Tibial nerve (tissue), 4 donors: ENCODE measurements at places on chromosomes 16 and 17. TPM values are rescaled to one million over a fixed set of nuclear protein-coding genes. Genes with fewer than 3 reads are reported as not detected.

DNA sequence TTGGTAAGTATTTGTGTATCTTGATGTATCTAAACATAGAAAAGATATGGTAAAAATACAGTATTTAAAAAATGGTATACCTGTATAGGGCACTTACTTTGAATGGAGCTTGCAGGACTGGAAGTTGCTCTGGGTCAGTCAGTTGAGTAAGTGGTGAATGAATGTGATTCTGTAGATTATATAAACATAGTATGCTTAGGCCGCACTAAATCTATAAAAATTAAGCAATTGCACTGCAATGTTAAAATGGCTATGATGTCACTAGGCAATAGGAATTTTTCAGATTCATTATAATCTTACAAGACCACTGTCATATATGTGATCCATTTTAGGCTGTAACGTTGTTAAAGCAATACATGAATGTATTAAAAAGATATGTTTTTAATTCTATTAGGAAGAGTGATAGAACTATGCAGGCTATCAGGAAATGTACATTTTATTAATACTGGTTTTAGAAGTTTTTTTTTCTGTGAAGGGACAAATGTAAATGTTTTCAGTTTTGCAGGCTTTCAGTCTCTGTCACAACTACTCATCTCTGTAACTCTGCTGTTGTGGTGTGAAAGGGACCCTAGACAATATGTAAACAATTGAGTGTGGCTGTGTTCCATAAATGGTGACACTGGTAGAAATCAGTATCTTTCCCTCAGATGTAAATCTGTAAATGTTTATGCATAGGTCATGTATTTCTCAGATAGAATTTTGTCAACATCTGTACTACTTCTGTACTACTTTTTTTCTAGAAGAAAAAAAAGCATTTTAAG lies 10.5 kb downstream of the CBFB start:
- no peaks in the 10 kb centered on the region for H3K36me3 ChIP-seq
- peaks cover 43% of the 10 kb centered on the region for H3K4me1 ChIP-seq

DNA sequence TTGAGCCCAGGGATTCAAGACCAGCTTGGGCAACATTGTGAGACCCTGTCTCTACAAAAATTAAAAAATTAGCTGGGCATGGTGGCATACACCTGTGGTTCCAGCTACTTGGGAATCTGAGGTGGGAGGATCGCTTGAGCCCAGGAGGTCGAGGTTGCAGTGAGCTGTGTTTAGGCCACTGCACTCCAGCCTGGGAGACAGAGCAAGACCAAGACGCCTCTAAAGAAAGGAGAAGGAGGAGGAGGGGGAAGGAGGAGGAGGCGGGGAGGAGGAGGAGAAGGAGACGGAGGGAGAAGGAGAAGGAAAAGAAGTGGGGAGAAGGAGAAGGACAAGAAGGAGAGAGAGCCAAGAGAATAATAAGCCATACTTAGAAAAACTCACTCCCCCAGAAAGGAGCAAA lies 35.9 kb downstream of the STXBP4 start:
- no peaks in the 10 kb centered on the region for H3K27me3 ChIP-seq
- no peak overlapping the region for H3K27ac ChIP-seq
- no peak overlapping the region for H3K4me3 ChIP-seq

DNA sequence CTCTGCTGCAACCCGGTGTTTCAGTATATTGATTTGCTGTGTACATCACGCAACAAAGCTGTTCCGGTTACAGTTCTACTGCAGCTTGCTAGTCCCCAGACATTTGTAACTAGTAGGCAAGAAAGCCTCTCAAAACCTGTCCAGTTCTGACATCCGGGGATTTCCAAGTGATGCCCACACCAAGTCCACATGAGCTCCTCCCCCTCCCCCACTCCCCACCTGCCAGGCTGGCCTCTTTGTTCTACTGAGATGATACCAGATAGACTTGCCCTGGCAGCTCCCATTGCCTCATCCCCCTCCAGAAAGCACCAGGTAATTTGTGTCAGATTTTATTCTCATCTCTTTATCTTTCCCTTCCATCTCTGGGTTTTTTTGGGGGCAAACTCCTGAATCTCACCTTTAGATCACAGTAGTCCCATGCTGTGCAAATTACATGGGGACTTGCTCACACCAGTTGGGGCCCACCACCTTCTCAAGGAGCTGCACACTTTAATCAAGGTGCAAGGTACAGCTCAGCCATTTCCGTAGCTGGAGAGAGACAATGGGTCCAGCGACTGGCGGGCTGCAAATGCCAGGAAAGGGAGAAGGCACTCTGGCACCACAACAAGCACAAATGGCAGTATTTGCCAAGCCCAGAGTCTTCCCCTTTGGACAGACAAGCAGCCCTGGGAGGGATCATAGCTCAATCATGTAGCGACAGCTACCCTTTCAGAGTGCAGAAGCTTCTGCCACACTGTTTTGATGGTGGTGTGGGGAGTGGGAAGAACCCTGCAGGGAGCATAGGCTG lies 183.1 kb downstream of the CYLD start:
- no peak overlapping the region for H3K27ac ChIP-seq
- no peaks in the 10 kb centered on the region for H3K27me3 ChIP-seq

- H3K36me3 ChIP-seq: no peaks in the 10 kb centered on the region
- H3K27ac ChIP-seq: peak overlapping the region; percentile 63
- H3K4me1 ChIP-seq: no peaks in the 10 kb centered on the region
- no peak for DNase-seq
- H3K4me3 ChIP-seq: no peak overlapping the region
Measured at GRCh38 chr16:10847176-10847575, 28.6 kb upstream of the TVP23A start.

DNA sequence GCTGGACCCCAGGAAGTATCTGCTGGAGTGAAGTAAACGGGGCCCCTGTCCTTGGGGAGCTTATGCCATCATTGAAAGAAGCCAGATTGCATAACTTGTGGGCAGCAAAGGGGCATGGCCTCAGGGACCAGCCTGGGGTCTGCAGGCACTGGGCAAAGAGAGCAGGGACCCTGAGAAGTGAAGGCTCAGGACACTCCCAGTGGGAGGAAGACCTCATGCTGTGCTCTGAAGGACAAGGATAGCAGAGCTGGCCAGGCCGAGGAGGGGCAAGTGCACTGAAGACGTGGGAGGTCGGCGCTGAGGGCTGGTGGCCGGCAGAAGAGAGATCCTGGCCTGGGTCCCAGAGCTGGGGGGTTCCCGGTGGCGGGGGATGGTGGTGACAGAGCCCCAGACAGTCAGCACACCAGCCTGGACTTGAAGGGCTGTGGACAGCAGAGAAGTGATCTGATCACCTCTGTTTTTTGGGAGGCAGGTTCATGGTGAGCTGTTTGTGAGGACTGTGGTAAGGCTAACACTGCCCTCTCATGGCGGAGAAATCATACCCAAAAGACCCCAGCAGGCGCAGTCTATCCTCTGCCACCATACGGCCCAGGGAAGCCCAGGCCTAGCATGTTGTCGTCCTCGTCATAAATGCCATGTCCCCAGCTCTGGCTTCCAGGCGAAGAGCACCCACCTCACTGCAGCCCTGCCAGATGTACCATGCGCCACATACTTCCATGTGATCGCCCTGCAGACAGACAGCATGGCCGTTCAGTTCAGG lies 7.1 kb upstream of the CNP start:
- no peak overlapping the region for H3K4me3 ChIP-seq
- H3K27me3 ChIP-seq: no peaks in the 10 kb centered on the region
- peaks cover 6% of the 10 kb centered on the region for H3K4me1 ChIP-seq
- peak overlapping the region; percentile 34 for H3K27ac ChIP-seq
- no peaks in the 10 kb centered on the region for H3K36me3 ChIP-seq
- no peak for DNase-seq

- DNase-seq: no peak
- no peak overlapping the region for H3K4me3 ChIP-seq
- H3K4me1 ChIP-seq: peaks cover 7% of the 10 kb centered on the region
- H3K27me3 ChIP-seq: no peaks in the 10 kb centered on the region
- H3K27ac ChIP-seq: no peak overlapping the region
Measured at GRCh38 chr17:67998466-67998865, 2.2 kb upstream of the C17orf58 start.

GRCh38 chr16:81720973-81721906 lies 57.9 kb upstream of the PLCG2 start:
- H3K4me1 ChIP-seq: peaks cover 7% of the 10 kb centered on the region
- H3K36me3 ChIP-seq: no peaks in the 10 kb centered on the region
- no peak overlapping the region for H3K4me3 ChIP-seq
- DNase-seq: no peak

GRCh38 chr16:3988824-3989223 lies 108.3 kb upstream of the CREBBP start:
- no peak overlapping the region for H3K27ac ChIP-seq
- H3K27me3 ChIP-seq: no peaks in the 10 kb centered on the region
- H3K4me3 ChIP-seq: no peak overlapping the region
- DNase-seq: no peak
- peaks cover 53% of the 10 kb centered on the region for H3K36me3 ChIP-seq

KRTAP16-1 gene
- not detected for total RNA-seq

ARHGAP44 gene
- 1.6 TPM for total RNA-seq

PRSS33 gene
- not detected for total RNA-seq

KRT16 gene
- total RNA-seq: 2.4 TPM
